ENCODE measurements at places on chromosomes 5 and 9.

GRCh38 chr9:33165263-33166151 is 1.6 kb downstream of the B4GALT1 start:
- DNase-seq, result no peak

GRCh38 chr9:85964949-85965348 is 24.0 kb downstream of the NAA35 start:
- no peak for DNase-seq

DNA sequence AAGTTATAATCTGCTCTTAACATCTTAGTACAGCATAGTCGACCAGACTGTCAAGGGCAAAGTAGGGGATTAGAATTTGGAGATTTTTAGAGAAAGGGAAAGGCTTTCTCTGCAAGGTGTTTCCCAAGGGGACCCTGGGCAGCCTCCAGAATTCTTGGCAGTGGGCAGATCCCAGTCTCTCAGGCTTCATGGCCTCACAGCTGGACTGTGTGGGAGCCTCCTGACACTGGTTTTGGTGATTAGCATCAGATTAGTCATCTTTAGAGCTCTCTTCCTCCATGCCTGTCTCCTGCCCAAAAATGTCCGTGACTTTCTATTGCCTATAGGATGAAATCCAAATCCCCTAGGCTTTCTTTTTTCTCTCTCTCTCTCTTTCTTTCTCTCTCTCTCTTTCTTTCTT is 370.7 kb downstream of the ZSWIM6 start:
- no peak for DNase-seq

DNA sequence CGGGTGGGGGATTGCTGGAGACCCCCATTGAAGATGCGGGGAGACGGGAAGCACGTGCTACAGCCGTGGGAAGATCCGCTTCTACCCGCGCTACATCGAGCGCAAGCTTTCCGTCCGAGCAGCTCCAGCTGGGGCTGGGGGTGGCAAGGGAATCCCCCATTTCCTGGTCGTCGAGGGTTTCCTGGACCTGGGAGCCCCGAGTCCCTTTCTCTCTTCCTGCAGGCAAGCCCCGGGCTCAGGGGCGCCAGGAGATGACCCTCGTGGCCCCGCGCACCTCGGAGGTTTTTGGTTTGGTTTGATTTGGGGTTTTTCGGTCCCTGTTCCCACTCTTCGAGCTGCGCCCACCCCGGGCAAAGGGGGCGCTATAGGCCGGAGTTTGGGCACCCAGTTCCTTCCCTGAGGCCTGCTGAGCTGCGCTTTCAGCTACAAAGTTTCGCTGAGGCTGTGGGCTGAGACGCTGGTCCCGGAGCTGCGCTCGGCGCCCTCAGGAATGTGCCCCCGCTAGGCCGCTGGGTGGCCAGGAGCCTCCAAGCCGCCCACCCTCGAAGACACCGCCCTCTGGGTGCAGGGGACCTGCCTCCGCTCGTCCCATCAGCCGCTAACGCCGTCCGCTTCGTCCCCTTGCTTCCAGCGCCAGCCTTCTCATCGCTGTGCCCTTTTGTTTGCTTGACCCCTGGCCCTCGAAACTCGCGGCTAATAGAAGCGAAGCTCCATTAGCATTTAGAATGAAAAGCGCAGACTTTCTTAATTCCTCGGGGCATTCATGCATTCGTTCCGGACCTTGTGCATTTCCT is 2.9 kb downstream of the NR4A3 start:
- no peak for DNase-seq

GRCh38 chr9:13158986-13159385 is 120.5 kb downstream of the MPDZ start:
- DNase-seq, result no peak

- DNase-seq, result no peak
Observed at GRCh38 chr9:79185866-79186265, 385.9 kb upstream of the TLE4 start.

DNA sequence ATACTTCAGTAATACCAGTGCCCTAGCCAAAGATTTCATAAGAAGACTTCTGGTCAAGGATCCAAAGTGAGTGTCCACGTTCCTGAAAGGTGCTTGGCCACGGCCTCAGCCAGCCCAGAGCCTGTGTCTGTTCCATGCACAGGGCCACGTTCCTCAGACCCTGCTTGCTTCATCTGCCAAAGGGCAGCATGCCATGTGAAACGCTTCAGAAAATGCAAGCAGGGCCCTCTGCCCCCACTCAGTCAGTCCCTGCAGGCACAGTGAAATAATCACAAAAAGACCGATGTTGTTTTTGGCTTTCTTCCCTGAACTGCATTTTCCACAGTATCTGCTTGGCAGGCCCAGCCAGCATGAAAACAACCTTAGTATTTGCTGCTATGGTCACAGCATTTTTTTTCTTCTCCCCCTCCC is 85.5 kb upstream of the CTSL start:
- peak; percentile 16 for DNase-seq

GRCh38 chr9:76658510-76659231 is 105.6 kb upstream of the PCA3 start:
- peak; percentile 57 for DNase-seq

- DNase-seq, result no peak
Observed at GRCh38 chr9:85200726-85201404, 531.3 kb downstream of the NTRK2 start.

DNA sequence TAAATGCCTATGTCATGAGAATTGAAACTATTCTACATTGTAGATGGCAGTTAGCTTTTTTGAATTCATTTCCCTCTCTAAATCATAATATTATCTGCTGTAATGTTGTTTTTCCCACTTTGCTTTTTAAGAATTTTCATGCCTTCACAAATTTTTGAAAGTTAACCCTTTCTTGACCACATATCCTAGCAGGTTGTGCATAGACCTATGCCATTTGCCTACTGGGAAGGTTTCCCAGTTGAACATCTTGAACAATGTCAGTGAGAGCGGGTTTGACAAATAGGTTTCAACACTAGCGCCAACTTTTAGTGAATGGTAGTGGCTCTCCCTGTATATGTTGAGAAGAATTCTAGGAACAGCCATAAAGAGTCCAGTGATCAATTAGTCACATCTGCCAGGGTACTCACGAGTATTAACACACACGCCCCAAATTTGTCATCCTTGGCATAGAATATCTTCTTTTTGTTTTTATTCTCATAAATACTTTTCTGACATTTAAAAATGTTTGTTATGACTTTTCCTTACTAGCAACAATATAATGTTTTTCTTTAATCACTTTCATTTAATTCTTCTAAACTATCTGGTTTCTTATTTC is 307.6 kb downstream of the PJA2 start:
- DNase-seq, result no peak

- DNase-seq, result no peak
Observed at GRCh38 chr5:106600803-106601202, 1069.9 kb downstream of the EFNA5 start.

DNA sequence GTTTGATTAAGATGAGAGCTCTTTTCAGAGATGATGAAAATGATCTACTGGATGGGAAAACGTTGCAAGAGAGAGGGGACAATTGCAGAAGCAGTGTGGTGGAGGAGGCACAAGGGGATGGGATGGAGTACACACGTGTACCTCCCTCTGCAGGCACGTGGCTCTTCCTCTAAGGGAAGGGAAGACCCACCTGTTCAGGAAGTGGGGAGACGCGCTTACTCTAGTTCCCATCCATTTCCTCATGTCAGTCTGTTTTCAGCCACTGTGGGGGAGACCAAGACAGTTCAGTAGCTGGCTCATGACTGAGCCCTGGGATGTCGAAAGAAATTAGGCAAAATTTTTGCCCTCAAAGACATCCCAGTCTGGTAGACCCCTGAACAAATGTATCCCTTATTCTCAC is 619.2 kb upstream of the CLINT1 start:
- no peak for DNase-seq

DNA sequence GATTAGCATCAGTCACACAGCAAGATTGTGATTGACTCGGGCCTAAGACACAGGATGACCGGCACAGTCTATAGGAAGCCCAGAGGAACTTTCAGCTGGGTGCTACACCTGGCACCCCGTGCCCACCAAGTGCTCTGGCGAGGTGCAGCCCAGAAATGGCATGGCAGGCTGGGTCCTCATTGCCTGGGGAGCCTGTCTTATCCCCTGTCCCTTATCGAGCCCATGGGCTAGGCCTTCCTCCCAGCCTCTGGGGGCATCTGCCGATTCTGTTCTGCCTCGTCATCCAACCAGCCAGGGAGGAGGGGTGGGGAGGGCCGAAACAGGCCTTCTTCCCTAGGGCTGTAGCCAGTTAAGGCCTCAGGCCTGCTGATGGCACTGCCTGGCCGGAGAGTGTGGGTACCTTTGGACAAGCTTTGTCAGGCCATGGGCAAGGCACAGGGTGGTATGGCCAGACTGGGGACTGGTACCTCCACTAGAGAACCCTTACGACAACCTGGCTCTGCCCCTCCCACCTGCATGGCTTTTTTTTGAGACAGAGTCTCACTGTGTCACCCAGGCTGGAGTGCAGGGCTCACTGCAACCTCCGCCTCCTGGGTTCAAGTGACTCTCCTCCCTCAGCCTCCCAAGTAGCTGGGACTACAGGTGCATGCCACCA is 1.6 kb downstream of the GRK6 start:
- no peak for DNase-seq

GRCh38 chr9:31839273-31839672 is 545.2 kb upstream of the ACO1 start:
- no peak for DNase-seq

GRCh38 chr5:149630337-149630736 is 49.0 kb downstream of the ARHGEF37 start:
- no peak for DNase-seq

GRCh38 chr5:58595952-58596351 is 13.1 kb downstream of the RAB3C start:
- DNase-seq, result no peak

GRCh38 chr5:14243766-14244165 is 100.6 kb downstream of the TRIO start:
- no peak for DNase-seq

DNA sequence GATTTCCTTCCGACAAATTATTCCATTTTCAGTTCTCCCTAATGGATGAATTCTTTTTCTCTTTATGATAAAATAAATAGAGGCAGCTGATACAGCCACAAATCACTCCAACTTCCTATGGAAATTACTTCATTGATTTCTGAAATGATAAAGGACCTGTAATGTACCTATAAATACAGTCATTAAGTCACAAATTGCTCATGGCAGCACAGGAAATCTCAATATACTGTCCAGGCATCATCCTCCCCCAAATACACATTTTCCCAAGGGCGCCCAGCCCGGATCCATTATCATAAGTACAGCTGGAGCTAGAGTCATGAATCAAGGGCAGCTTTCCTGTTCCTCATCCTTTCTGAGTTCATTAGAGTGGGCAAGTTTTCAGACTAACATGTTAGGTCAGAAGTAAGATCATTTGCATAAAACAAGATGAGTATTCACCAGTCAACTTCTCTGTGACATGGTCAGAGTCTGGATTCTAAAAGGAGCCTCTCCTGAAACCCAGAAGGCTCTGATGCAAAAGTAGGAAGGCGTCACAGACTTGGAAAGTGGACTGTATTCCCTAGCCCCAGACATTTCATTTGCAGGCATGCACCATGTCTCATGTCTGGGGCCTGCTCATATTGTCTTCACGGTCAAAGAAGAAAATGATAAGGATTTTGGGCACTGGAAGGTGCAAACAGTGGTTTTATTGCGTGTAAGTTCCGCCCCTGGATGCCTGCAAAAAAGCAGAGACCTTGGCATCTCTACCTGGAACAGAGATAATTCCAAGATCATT is 383.2 kb downstream of the PLK2 start:
- DNase-seq, result no peak

- peak; percentile 39 for DNase-seq
Observed at GRCh38 chr9:4375424-4376200, 75.7 kb upstream of the GLIS3 start.

GRCh38 chr9:83154087-83154736 is 91.3 kb upstream of the RASEF start:
- no peak for DNase-seq

DNA sequence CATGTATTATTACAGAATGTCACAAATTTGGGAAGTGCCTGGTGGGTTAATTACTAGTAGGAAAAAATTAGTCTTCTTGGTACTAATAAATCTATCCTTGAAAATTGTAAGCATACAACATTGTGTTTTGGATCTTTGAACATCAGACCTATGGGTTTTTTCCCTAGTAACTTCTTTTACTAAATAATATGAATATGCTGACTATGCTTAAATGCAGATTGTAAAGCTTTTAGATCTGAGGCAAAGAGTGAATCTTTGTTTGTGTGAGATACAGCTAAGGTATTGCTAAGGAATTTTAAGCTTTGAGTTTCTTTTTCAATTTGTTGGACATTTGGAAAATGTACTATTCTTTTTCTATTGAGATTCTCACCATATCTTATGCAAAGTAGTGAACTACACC is 390.6 kb upstream of the CCNH start:
- DNase-seq, result no peak

GRCh38 chr5:102818934-102819333 is 63.8 kb downstream of the PAM start:
- no peak for DNase-seq

DNA sequence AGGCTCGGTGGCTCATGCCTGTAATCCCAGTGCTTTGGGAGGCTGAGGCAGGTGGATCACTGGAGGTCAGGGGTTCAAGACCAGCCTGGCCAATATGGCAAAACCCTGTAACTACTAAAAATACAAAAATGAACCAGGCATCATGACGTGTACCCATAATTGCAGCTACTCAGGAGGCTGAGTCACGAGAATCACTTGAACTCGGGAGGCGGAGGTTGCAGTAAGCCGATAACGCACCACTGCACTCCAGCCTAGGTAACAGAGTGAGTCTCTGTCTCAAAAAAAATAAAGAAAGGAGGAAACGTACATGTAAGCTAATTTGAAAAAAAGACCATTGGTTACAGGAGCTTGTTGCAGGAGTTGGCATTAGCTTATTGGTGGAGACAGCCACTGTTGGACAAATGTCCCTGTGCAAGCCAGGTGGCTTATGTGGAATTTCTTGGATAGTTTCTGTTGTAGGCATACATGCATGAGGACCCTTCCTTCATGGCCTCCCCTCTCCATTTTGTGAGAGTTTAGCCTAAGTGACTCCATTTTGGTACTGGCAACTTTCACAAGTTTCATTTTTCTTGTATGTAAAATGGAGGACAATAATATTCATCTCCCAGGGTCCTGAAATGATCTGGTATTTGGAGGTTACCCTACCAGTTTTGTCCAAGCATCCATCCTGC is 16.8 kb upstream of the RAB14 start:
- no peak for DNase-seq

Data from HFF-Myc (cell line).